HEK293T (cell line): ENCODE measurements at places on chromosomes 2 and 18.

- DNase-seq = no peak
These were observed 5.0 kb downstream of the OSBPL6 start for GRCh38 chr2:178199334-178199733.

- DNase-seq = no peak
These were observed 11.3 kb upstream of the CDH19 start for GRCh38 chr18:66615176-66615575.

DNA sequence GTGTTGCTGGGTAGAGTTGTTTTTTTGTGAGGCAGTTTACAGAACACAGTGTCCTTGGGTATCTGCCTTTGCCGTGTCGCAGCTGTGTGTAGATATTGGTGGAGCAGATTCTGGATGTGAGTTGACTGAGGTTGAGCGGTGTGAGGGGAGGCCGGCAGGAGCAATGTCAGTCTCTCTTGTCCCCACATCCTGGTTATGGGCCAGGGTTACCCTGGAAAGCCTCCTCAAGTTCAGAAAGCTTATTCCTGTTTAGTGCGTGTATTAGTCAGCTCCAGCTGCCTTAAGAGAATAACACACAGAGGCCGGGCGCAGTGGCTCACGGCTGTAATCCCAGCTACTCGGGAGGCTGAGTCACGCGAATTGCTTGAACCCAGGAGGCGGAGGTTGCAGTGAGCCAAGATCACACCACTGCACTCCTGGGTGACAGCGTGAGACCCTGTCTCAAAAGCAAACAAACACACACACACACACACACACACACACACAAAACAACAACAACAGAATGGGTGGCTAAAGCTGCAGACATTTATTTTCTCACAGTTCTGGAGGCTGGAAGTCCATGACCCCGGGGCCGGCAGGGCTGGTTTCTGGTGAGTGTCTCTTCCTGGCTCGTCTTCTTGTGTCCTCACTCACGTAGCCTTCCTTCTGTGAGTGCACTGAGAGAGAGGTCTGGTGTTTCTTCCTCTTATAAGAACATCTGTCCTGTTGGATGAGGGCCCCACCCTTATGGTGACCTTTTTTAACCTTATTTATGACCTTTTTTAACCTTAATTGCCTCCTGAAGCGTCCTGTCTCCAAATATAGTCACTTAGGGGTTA, 5.1 kb downstream of the NCK2 start:
- no peak for DNase-seq

DNA sequence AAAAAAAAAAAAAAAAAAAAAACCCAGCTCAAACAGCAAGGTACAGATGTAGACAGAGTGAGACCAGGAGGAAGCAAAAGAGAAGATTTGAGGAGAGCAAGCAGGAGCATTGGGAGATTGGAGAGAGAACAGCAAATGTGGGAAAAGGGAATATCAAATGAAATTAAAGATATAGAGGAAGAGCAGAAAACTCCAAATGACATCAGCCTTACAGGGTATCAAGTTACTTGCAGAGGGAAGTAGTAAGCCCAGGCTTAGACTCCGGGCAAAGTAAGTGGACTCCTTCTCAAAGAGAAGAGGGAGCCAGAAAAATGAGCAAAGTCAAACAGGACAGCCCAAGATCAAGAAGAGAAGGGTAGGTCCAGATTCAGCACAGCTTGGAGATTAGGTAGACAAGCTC, 93.3 kb upstream of the PPP1CB start:
- no peak for DNase-seq

GRCh38 chr2:170582313-170582712, 132.8 kb upstream of the SP5 start:
- DNase-seq = no peak

DNA sequence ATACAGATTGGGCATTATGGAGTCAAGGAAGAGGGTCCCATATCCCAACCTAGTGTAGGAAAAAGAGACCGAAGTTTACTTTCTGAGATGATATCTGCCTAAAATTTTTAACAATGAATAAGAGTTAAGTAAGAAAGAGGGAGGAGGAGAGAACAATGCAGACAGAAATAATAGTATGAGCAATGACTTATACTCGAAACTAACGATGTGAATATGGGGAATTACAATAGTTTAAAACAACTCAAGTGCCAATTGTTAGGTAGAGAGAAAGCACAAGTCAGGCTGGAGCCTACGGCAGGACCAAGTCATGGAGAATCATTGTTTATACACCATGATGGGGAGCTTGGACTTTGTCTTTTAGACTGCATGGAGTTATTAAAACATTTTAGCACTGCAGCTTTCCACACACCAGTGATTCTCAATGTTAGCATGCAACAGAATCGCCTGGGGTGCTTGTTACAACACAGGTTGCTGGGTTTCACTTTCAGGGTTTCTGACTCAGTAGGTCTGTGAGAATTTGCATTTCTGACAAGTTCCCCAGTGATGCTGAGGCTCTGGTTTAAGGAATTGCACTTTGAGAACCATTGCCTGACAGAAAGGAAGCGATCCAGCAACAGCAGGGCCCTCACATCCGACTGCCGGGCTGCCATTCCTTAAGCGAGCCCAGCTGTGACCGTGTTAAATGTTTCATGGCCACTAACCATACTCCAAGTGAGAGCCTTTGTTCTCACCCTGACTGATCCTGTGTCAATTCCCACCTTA, 511.2 kb downstream of the DCDC2C start:
- no peak for DNase-seq

- no peak for DNase-seq
These were observed 174.8 kb downstream of the UBR3 start for GRCh38 chr2:170002096-170002495.

DNA sequence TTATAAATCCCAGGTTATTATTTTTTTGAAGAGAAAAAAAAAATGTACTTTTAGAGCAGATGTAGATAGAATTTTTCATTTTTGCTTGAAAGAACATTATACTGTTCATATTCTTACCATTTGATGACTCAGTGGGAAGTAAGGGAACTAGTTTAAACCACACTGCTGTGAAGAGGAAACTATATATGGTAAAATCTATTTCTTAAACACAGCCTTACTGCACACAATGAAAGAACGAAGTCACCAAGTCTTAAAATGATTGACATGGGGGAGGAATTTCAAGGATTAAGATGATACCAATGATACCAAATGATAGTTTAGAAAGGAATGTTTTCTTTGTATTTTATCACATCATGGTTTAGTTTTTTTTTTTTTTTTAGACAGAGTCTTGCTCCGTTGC, 5.0 kb downstream of the ACTR2 start:
- DNase-seq = no peak

GRCh38 chr18:61545281-61546245, 212.3 kb downstream of the CDH20 start:
- no peak for DNase-seq

DNA sequence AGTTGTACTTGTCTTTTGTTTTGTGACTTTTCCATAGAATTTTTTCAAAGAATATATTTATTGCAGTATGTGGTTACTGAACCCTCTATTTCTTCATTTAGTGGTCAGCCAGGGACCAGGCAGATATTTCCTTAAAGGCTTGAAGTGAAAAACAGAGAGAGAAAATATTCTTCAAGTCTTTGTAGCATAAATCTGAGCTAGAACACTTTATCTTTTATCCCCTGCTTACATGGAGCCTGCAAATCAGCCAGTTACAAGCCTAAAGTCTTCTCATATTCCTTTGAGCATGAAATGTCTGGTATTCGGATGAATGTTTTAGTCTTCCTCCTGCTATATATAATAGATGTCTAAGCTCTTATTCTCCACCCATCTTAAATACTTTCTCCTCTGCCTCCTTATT, 1557.5 kb upstream of the ACVR2A start:
- no peak for DNase-seq

DNA sequence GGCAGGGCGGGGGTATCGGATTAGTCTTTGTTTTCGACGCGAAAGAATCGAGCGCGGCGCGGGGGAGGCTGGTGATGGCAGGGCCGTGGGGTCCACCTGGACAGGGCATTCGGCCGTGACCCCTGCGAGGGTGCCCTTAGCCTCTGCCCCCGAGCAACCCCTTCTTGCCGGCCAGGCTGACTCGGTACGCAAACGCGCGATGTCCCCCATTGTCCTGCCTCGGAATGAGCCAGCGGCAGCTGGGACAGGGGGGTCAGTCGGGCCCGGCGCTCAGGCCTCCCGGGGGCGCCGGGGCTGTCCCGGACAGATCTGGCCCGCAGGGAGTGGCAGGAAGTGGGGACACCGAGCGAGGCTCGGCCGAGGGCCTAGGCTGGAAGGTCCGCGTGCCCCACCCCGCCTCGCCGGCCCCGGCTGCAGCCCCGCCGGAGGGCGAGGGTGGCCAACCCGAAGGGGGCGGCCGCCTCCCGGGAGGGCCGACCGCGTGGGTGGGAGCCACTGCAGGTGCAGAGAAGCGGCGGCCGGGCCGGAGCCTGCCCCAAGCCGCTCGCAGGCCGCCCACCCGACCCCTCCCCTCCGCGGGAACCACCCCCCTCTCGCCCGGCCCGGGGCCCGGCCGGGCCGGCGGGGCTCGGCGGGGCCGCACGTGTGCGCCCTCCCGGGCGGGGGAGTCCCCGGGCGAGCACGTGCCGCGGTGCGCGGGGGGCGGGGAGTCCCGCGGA, at the start of gene TET3:
TSS of gene TET3 (plus strand) at position 708 of the 719 bp plus-strand sequence. CDS start 1,494 bp downstream, outside the sequence.
- peak; percentile 53 for DNase-seq

DNA sequence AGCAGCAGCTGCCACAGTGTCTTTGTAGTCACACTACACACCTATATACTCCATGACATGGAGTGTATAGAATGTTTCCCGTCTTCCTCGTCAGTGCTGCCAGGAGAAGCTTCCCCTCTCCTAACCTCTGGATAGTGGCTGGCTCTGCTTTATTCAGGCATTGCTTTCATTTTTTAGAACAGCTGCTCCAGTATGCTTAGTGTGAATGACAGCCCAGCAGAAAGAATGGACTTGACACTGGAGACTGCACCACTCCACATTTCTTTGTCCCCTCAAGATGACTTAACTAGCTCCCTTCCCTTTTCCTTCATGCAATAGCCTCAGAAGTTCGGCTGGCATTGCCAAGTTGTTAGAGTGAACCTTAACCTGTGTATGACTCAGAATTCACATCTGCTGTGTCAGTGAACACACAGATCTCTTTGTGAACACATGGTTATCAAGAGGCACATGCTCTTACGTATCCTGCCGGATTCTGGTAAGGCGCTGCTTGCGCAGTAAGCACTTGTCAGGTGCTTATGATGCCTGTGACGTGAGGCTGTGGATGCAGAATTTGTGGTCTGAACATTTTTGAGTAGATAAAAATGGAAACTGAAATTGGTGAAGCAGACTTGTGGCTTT, 73.9 kb downstream of the NEDD4L start:
- DNase-seq = no peak

GRCh38 chr2:42191285-42192009, 22.3 kb downstream of the EML4 start:
- no peak for DNase-seq

- no peak for DNase-seq
These were observed 28.4 kb downstream of the NRXN1 start for GRCh38 chr2:51003345-51004192.

GRCh38 chr2:100924520-100925451, 77.3 kb upstream of the RPL31 start:
- no peak for DNase-seq

DNA sequence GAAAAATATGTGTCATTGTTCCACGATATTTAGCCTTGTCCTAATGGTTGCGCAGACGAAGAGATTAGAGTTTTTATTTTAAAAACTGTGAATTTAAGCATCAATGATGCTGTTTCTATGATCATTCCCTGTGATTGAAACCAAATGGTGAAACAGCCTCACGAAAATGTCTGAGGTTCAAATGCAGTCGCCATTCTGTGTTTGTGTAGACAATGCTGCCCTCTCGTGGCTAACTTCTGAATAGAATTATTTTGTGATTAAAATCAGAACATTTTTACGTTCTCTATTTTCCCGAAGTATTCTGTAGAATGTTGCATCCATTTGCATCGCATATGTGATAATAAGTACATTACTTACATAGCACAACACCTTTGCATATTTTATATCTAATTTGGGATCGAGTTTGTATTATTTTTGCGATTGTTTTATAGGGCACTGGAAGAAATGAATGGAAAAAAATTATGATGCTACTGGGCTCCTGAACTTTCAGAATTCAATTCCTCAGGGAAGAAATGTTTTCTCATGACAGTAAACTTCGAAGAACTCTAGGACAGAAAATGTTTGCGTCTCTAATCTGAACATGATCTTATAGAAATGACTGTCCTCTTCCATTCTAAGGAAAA, 54.8 kb upstream of the CREB1 start:
- peak; percentile 50 for DNase-seq

- DNase-seq = no peak
These were observed 123.1 kb upstream of the ARL4C start for GRCh38 chr2:234620018-234620417.
